NAMALWA (cell line): ENCODE measurements at places on chromosomes 6 and 20.

- no peak for DNase-seq
Observed at GRCh38 chr6:94289131-94289530, 869.8 kb upstream of the EPHA7 start.

DNA sequence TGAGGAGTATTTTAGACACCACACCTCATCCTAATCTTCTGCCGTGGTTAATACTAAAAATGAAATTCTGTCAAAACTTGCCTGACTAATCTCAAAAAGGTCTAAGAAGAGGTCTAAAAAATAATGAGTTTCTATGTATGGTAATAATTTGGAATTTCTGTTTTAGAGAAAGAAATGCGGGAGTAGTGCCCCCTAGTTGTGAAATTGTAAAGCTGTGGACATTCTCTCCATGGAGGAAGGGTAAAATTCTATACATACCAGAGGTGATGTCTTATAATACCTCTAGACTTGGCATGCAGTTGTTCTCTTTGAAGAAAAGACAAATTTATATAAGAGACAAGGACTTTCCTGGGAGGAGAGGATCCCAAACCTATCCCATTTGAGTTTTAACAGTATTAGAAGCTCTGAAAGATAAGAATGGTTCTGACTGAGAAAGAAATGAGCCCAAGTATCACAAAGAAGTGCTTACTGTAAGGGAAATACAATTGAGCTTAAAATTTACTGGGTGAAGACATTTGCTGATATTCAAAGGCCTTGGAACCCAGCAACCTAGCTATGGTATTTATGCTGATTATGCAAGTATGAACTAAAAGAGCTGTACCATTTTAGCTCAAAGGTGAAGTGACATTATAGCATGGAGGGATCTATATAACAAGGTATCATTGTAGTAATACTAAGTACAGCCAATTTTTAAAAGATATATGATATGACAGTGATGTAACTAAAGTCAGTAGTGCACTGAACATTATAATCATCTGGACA lies 5.1 kb upstream of the EPHA7 start:
- DNase-seq: peak; percentile 37

GRCh38 chr20:36908603-36909002 lies 32.7 kb downstream of the TLDC2 start:
- peak; percentile 67 for DNase-seq

DNA sequence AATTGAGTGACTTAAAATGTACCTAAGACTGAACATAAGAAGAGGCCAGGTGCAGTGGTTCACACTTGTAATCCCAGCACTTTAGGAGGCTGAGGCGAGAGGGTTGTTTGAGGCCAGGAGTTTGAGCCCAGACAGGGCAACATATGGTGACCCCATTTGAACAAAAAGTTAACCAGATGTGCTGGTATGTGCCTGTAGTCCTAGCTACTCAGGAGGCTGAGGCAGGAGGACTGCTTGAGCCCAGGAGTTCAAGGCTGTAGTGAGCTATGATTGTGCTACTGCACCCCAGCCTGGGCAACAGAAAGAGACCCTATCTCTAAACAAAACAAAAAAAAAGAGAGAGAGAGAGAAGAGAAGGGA lies 10.1 kb upstream of the PAQR8 start:
- no peak for DNase-seq

GRCh38 chr6:93139408-93140081 lies 279.8 kb downstream of the EPHA7 start:
- DNase-seq: no peak

DNA sequence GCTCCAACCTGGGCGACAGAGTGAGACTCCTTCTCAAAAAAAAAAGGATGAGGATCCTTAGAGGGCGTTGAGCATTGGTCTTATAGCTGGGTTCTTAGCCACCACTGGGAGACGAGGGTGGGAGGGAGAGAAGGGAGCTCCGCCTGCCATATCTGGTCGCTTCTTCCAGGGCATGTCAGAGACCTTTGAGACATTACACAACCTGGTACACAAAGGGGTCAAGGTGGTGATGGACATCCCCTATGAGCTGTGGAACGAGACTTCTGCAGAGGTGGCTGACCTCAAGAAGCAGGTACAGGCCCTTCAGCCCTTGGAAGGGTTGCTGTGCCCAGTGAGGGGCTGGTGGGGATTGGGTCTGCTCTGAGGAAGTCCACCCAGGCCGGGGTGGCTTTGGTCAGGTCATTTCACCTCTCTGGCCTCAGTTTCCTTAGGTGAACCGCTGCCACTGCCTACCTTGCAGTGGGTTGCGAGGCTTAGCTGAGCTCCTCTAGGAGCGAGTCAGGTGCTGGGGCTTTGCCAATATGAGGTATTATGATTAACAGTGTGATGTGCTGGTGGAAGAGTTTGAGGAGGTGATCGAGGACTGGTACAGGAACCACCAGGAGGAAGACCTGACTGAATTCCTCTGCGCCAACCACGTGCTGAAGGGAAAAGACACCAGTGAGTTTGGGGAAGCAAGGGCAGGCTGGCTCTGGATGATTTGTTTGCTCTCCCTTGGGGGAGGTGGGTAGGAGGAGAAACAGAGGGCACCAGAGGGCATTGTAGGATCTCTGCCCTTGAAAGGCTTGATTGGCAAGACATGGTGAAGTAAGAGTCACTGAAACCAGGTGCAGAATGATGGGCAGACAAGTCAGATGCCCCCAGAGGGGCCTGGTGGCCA lies 8.5 kb downstream of the CNPY3 start:
- no peak for DNase-seq

DNA sequence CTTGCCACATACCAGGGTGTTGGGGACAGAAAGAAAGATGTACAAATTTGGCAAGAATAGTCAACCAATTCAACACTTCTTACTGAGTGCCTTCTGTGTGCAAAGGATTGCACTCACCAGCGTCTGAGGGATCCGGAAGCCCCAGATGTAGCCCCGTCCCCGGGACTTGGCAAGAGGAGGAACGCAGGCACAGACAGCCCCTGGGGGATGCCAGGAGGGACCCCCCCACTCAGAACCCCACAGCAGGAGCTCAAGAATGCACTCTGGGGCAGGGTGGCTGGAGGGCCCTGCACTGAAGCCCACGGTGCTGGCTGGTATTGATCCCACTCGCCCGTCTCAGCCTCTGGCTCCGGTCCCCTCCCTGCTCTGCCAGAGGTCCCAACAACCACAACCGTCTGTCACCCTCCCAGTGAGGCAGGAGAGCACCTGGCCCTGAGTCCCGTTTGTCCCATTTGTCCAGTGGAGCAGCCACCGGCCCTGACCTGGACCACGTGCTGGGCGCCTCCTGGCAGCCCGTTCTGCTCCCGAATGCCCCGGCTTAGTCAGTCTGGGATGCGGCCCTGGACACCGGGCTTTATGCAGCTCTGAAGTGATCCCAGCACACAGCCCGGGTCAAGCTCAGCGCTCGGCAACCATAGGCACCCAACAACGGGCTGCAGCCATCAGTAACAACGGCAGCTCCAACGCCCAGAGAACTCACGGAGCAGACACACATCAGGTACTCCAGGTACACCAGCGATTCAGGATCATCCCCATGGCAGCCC lies 128.7 kb downstream of the DLL1 start:
- DNase-seq: no peak

- DNase-seq: no peak
Observed at GRCh38 chr20:36454332-36454697, 87.0 kb upstream of the MYL9 start.

- no peak for DNase-seq
Observed at GRCh38 chr6:71157345-71157744, 131.3 kb upstream of the OGFRL1 start.

DNA sequence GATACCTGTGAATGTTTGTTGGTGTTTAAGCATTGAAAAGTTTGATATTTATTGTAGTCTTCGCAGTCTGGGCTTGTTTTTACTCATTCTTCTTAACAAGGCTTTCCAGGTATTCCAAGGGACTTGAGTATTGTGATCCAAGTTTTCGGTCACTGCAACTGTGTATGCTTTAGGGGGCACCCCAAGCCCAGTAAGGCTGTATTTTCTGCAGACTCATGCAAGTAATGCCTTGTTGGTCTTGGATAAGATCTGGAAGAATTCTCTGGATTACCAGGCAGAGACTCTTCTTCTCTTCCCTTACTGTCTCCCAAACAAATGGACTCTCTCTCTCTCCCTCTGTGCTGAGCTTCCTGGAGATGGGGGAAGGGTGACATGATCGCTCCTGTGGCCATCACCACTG lies 82.1 kb downstream of the RFPL4B start:
- no peak for DNase-seq

DNA sequence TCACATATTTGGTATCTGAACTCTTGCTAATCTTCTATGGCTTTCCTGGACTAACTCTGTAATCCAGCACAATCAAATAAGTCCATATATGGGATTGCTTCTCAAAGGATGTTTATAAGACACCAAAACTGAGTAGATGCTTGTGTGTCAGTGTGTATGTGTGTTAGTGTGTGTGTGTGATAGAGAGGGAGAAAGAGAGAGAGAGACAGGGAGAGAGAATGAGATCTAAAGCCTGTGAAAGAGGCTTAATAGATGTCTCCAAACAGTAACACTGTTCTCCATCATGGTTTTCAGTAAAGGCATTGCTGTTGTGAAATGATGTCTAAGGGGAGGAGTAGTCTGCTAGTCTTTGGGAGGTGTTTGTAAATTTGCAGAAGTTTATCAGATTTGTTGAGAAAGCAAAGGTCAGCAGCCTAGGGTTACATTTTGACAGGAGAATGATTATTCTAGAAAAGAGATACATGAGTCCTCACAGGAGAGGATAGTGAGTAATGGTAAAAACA lies 73.9 kb upstream of the MLIP start:
- no peak for DNase-seq

DNA sequence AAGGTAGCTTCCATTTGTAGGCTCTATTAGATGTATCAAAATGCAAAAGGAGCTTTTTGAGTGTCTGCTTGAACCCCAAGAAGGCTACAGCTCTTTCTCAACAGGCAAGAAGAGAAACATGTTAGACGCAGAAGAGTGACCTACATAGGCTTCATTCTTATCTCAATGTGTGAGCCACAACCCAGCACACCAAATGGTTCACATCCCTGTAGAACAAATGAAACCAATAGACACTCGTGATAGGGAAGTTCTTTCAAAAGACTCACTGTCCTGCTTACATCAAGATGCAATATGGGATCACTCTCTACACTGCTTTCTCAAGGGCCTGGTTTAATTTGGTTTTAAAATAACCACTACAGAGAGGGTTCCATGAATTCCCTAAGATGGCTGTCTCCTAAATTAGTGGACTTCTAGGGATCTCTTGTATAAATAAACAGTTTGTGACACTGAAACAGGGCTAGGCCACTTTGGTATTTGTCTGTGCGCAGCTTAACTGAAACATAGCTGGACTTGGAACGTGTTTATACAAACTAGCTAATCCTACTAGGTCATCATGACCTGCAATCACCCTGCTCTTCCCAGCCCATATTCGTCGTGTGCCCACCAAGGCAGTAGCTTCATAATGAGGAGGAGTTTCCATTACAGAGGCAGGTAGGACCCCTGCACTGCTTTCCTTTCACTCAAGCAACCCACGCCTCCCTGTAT lies 225.4 kb upstream of the PREP start:
- no peak for DNase-seq

- no peak for DNase-seq
Observed at GRCh38 chr6:30481211-30481964, 7.9 kb upstream of the HLA-E start.

DNA sequence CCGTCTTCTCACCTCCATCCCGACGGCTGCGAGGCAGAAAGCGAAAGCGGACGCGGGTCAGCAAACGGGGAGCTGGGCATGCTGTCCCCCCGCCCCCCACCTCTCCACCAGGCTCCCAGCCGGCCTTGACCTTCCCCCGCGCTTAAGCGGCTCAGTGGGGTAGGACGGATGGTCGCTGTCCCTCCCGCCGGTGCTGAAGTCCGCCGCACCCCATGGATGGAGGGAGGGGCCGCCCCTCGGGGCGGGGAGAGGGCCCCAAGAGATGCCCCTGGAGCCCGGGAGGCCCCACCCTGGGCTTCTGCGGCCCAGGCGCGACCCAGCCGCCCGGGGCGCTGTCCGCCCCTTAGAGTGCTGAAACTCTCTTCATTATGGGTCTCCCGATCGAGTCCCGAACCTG lies at the start of gene KCNB1:
Gene KCNB1, minus strand, starts transcription at position 48 of the 397 bp plus-strand sequence. CDS start 188 bp downstream, outside the sequence.
- peak; percentile 26 for DNase-seq

GRCh38 chr6:165872311-165872710 lies 209.3 kb upstream of the PDE10A start:
- DNase-seq: no peak

DNA sequence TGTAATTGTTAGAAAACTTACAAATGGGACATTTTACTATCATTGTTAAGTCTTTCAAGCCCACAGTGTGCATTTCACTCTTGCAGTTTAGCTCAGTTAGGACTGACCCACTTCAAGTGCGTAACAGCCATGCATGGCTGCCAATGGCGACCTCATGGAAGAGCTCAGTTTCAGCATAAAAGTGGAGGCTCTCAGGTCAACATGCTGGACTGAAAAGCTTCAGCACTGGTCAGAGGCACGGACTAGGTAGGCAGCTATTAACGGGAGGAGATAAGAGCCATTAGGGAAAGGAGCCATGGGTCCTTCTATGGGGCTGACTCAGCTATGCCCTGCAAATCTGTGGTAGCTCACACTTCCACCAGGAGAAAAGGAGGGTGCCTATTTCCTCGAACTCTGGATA lies 101.8 kb downstream of the TTLL2 start:
- DNase-seq: no peak

DNA sequence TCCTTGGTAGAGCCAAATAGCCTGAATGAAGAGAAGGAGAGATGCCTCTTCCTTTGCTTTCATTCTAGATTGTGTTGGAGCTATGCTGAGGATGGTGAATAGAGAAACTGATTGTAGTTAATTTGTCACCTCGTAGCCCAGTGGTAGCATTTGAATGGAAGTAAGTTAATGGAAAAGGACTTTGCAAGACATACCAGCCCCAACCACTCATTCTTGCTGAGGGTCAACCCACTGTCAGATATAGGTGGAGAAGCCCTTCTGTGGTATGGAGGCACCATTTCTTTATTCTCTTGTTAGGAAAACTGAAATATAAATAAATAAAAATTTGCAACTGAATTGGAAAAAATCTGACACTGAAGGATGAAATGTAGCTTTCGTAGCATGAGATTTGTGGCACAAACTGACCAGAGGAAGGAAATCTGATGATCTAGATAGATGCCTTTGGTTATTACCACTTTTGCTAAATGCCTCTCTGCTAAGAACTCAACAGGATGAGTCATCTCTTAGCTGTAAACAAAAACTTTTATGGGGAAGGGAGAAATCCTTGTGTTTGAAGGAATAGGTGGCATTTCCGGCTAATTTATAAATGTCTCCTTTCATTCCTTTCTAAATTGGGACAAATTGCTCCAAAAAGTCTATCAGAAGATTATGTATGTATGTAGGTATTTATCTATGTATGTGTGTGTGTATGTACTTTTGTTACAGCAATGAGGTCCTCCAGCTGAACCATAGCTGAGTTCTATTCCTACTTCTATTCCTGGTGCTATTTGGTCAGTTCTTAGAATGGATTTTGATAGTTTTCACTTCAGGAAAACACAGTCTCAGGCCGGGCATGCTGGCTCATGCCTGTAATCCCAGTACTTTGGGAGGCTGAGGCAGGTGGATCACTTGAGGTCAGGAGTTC lies 76.5 kb upstream of the SUPT3H start:
- DNase-seq: no peak

GRCh38 chr6:80179695-80180094 lies 73.2 kb downstream of the BCKDHB start:
- no peak for DNase-seq
